Activated CD8-positive, alpha-beta memory T cell treated with anti-CD3 and anti-CD28 coated beads, Interleukin-2, amount 10 ng/mL, durations not matched to agents 7 days and 5 days (primary cell): ENCODE measurements at places on chromosomes 12 and 14.

DNA sequence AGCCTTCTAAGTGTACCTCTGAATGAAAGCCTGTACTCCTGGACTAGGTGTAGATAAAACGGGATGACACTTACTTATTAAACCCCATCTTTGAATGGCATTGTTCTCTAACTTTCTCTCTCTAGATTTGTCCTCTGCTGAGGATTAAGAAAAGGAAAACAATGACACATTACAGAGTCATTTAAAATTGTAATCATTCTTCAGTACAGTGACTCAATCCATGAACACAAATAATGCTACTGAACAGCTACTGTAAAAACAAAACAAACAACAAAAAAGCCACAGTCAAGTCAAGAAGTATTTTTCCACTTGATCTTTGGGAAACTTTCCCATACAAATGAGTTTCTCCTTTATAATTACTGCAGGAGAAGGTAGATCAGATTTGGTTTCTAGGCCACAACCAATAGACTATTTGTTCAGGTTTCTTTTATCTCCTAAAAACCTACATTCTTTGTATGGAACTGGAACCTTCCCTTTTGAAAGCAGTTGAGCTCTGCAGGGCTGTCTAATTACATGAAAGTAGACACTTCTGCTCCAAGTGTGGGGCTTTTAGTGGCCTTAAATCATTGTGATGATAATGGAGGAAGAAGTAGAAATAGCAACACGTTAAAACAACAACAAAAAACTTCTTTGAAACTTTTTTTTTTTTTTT lies 219.1 kb downstream of the ESR2 start:
- no peak for DNase-seq

GRCh38 chr12:119576118-119576810 lies 17.3 kb upstream of the TMEM233 start:
- no peak for DNase-seq

DNA sequence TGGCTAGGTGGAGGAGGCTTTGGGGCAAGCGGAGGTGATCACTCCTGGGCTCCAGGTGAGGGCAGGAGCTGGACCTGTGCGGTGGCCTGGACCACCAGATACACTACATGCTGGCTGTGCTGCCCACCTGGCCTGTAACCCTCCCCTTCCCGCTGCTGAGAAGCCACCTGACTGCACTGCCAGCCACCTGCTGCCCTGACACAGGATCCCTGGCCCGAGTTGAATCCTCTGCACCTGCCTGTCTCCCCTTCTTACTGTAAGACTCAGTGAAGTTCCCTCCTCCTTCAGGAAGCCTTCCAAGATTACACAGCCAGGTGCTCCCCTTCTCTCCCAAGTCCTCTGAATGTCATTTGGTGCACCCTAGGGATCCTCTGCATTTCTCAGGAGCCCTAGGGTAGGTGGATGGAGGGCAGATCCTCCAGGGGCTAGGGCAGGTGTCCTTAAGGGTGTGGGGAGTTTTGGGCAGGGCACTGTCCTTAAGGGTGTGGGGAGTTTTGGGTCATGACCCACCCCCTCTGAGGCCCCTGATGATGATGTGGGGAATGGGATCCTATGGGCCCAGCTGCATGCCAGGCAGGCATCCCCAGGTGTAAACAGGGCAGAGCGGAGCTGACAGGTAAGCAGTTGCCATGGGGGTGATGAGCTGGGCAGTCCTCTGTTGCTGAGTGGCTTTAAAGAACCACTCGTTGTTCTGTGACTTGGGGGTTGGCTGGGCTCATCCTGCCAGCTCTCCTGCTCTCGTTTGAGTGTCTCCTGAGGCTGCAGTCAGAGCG lies 6.7 kb upstream of the MTA1 start:
- no peak for DNase-seq

DNA sequence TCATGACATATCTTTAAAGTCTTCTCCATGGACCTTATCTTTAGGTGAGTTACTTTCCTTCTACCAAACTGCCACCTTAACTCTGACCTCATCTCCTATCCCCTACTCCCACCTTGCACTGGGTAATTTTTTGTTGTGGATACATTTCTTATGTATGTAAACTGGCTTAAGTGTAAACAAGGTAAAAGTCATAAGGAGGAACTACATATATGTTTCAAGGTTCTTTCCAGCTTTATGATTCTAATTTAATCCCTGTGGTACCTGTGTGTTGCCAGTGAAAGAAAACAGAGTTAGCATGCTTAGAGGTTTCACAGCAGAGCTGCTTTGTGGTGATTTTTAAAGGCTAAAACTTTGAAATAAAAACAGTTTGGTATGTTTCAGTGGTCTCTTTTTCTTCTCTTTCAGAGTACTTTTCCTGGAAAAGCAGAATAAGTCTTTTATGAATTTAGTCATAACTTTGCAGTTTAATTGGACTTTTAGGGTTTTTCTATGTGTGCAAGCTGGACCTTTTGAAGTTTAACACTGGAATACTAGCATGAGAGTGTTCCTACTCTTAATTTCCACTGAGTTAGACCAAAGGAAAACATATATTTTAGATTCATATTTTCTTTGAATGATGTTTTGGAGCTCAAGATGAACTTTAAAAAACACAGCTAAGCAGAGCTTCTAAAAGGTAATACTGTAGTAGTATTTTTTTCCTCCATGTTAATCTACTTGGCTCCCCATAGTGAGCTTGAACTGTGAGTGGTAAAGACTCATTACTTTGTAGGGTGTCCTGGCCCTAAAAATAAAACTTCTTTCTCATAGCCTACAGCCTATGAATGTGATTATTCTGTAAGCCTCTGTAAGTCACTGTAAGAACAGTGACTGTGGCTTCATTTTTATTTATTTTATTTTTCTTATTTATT lies 105.4 kb downstream of the FUT8 start:
- no peak for DNase-seq

DNA sequence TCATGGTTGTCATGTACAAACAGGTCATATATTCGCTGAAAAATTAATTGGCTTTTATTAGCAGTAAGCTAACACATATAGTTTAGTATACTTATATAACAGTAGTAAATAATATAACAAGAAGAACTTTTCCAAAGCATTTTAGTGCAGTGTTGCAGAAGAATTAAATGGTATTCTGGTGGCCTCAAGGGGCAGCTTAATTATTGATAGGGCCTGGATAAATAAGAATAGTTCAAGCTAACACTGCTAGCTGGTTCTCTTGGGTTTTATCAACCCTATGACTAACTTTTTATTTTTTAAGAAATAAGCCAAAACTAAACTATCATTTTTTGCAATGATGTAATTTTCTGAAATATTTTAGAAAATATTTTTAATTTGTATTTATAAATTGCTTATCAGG lies 152.1 kb downstream of the SRGAP1 start:
- DNase-seq = no peak

- no peak for DNase-seq
Measured at GRCh38 chr12:63149909-63150712, 890 bp downstream of the AVPR1A start.
